ENCODE measurements at places on chromosomes 3 and 15. TPM values are rescaled to one million over a fixed set of nuclear protein-coding genes. Genes with fewer than 3 reads are reported as not detected.

DNA sequence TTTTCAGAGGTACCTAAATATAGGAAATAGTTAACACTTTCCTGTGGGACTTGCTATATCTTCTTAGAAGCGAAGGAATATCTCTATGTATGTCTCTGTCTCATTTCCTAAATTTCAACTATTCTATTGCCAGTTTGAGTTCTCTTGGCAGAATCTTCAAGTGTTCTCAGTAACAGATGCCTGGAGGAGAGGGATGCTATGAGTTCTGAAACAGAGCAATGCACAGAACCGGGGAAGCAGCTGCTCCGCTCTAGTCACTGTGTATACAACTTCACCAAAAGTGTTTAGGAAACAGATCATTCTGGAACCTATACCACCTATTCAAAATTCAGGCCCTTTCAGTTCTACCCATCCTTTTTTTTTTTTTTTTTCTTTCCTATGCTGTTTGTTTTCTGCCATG, 144.6 kb downstream of the RORA start:
- peaks cover 2% of the 10 kb centered on the region for H3K4me1 ChIP-seq
- H3K27ac ChIP-seq = no peak overlapping the region
- H3K4me3 ChIP-seq = no peak overlapping the region
- DNase-seq = no peak
- peaks cover 5% of the 10 kb centered on the region for H3K27me3 ChIP-seq
- no peaks in the 10 kb centered on the region for H3K36me3 ChIP-seq

- H3K36me3 ChIP-seq = no peaks in the 10 kb centered on the region
- H3K4me3 ChIP-seq = no peak overlapping the region
- H3K27ac ChIP-seq = no peak overlapping the region
- H3K27me3 ChIP-seq = no peaks in the 10 kb centered on the region
- H3K4me1 ChIP-seq = peaks cover 26% of the 10 kb centered on the region
Measured at GRCh38 chr3:112403103-112403502, 70.1 kb downstream of the CD200 start.

- no peaks in the 10 kb centered on the region for H3K27me3 ChIP-seq
- peak; percentile 75 for DNase-seq
- no peak overlapping the region for H3K27ac ChIP-seq
- peaks cover 28% of the 10 kb centered on the region for H3K4me1 ChIP-seq
- H3K4me3 ChIP-seq = no peak overlapping the region
Measured at GRCh38 chr15:89129123-89129815, 41.0 kb downstream of the ABHD2 start.

DNA sequence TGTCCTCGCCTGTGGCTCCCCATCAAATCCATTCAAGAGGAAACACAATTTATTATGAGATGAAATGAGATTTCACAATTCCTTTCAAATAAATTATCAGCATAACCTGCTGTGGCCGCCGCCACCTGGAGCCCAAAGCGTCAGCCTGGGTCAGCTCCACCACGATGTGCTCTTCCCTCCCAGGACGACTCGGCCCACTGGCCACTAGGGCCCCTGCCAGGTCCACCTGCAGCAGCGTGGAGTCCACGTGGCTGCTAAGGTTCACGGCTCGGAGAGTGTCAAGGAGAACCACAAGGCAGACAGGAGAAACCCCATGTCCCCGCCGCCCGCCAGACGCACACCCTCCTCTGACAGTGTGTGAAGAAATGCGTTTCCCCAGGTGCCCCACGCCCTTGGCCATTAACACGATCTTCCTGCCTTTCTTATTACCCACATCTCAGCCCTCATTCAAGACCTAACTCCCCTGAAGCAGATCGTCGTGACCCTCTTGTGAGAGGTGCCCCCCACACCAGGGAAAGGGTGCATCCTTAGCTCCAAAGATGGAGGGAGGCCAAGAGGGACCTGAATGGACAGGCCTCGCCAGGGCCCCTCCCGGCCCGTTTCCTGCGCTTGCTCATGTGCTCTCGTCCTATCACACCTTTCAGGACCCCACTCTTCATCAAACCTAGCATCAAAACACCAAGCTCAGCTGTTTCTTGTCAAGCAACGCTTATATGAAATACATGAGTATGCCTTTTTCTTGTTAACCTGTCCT, 80.6 kb downstream of the OCA2 start:
- no peaks in the 10 kb centered on the region for H3K4me1 ChIP-seq
- H3K27ac ChIP-seq = no peak overlapping the region
- no peaks in the 10 kb centered on the region for H3K36me3 ChIP-seq
- no peak for DNase-seq
- no peak overlapping the region for H3K4me3 ChIP-seq
- H3K27me3 ChIP-seq = peaks cover 3% of the 10 kb centered on the region

Gene GOLGA8O
- total RNA-seq = 1.3 TPM

Data from activated CD4-positive, alpha-beta T cell treated with anti-CD3 and anti-CD28 coated beads for 36 hours (primary cell).